Naive thymus-derived CD4-positive, alpha-beta T cell (primary cell): ENCODE measurements at places on chromosomes 13 and 19. TPM values are rescaled to one million over a fixed set of nuclear protein-coding genes. Genes with fewer than 3 reads are reported as not detected.

GRCh38 chr19:35696835-35697234 lies 7.5 kb upstream of the ZBTB32 start:
- no peaks in the 10 kb centered on the region for H3K27me3 ChIP-seq
- no peaks in the 10 kb centered on the region for H3K36me3 ChIP-seq
- no peak for DNase-seq
- H3K4me1 ChIP-seq: no peaks in the 10 kb centered on the region

Gene ZNF579
- 7.8 TPM for total RNA-seq

Gene SIGLEC8
- total RNA-seq: not detected

GRCh38 chr19:46710687-46711086 lies 6.2 kb downstream of the PRKD2 start:
- DNase-seq: no peak
- H3K27me3 ChIP-seq: no peaks in the 10 kb centered on the region
- H3K36me3 ChIP-seq: peaks cover 4% of the 10 kb centered on the region
- peak overlapping the region; percentile 26 for H3K27ac ChIP-seq
- H3K4me3 ChIP-seq: no peak overlapping the region
- peaks cover 9% of the 10 kb centered on the region for H3K4me1 ChIP-seq

Gene CNN1
- total RNA-seq: not detected in 2 replicates

GRCh38 chr13:37481011-37481884 lies 117.3 kb downstream of the POSTN start:
- no peak for DNase-seq
- no peaks in the 10 kb centered on the region for H3K27me3 ChIP-seq
- no peak overlapping the region for H3K27ac ChIP-seq
- no peaks in the 10 kb centered on the region for H3K36me3 ChIP-seq
